ENCODE measurements at places on chromosomes 12 and 14.
A peak's percentile ranks its signal among the peaks of the same experiment; 100 is the strongest.

DNA sequence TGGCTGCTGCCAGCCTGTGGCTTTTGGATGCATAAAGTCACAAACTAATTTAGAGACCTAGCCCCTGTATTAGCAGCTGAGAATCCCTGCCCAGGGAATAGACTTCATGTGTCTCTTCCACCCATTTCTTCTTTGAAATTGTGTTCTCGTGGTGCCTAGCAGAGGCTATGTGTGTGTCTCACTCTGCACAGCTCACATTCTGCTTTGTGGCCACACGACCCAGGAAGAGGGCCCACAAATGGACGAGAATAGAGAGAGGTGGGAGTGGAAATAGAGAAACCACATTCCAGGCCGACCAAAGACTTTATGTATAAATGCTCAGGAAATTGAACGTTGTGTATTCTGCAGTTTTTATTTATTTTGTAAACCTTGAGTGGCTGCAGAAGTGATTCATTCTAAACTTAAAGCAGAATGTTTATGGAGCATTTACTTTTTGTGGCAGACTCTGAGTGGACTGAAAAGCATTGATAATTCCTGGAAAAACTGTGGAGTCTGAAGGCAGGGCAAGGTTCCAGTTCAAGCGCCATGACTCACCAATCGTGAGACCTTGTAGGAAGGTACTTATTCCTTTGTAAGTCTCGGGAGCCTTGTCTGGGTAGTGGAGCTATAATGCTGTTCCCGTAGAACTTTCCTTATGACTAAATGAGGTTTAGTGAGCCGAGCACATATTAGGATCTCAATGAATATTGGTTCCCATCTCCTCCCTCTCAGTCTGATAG is 9.1 kb downstream of the B4GALNT3 start:
- no peak for DNase-seq

GRCh38 chr14:99318959-99319295 is 46.9 kb upstream of the BCL11B start:
- no peak for DNase-seq

DNA sequence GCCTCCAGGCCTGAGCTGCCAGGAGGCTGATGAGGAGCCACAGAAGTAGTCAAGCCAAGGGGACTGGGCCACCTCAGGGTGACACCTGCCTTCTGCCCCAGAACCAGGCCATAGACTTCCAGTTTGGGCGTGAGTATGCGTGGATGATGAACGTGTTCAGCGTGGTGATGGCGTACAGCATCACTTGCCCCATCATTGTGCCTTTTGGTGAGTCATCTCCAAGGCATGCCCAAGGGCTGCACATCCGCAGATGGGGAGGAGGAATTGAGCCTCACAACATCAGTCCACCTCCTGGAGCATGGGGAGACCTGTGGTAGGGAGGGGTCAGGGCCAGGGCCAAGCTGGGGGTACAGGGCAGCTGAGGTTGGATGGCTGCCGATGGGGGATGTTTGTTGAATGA is 22.3 kb downstream of the NGB start:
- DNase-seq = no peak

GRCh38 chr12:38427442-38427841 is 110.9 kb downstream of the ALG10B start:
- no peak for DNase-seq

DNA sequence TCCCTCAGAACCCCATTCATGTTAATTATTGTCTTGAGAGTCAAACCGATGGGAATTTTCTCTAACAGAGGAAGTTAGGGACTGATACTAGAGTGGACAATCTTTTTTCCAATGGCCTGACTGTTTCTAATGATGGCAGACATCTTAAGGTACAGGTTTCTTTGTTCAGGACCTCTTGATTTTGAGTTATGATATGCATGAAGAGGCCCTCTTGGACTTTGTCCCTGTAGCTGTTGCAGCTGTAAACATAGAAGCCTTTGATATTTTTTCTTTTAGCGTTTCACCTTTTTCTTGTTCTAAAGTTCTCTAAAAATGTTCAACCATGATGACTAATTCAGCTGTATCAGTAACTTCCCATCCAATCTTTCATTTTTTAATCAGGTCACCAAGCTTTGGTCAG is 53.0 kb downstream of the LGR5 start:
- no peak for DNase-seq

GRCh38 chr12:93176165-93176564 is 201.6 kb upstream of the NUDT4 start:
- no peak for DNase-seq

DNA sequence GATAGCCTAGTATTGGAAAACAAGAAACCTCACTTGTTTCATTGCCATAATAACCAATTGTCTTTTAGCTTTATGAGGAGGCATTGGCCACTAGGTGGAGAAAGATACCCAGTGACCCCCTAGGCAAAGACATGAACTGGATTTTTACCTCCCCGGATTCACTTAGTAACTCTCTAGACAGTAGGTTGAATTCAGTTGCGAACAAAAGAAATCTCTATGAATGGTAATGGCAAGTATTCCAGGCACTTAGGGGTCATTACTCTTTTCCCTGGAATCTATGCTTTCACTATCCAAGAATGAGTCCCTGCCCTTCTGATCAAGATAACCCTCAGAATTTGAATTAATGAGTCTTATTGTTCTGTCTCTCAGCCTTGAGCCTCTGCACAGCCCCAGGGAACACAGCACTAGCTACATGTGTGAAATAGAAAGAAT is 29.5 kb upstream of the RHOJ start:
- peak; percentile 36 for DNase-seq

GRCh38 chr14:104979758-104980610 is 1.8 kb upstream of the AHNAK2 start:
- no peak for DNase-seq

DNA sequence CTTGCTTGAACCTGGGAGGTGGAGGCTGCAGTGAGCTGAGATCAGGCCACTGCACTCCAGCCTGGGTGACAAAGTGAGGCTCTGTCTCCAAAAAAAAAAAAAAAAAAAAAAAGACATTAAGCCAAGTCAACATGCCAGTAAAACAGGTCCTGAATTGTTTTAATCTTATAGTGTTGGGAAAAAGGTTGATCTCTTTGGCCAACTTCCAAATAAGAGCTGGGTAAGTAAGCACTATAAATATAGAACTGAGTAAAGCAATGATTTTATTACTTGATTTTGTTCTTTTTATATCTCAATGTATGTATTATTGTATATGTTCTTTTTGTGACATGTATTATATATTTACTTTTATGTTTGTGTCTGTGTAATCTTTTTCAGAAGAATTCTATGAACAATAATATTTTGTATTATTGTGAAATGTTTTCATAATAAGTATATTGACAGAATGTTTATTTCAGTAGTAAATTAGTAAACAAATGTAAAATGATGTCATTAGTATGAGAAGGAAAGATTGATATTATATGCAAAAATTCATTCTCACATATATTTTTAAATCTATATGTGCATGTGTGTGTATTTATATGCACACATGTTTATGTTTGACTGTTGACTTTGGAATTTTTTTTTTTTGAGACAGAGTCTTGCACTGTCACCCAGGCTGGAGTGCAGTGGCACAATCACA is 9.6 kb upstream of the AKAP6 start:
- no peak for DNase-seq

All from AG08396 (cell line).